SK-N-SH (cell line): ENCODE measurements at places on chromosomes 1 and 21. TPM values are rescaled to one million over a fixed set of nuclear protein-coding genes. Genes with fewer than 3 reads are reported as not detected.
A peak's percentile ranks its signal among the peaks of the same experiment; 100 is the strongest.

Gene SYT6
- polyA plus RNA-seq, result not detected in 2 replicates

Gene S100A9
- not detected in 2 replicates for polyA plus RNA-seq

Gene PRRX1
- 356 and 431 TPM in 2 replicates for polyA plus RNA-seq

Gene KRTAP21-2
- not detected in 2 replicates for polyA plus RNA-seq

Gene CACNA1S
- polyA plus RNA-seq, result not detected in 2 replicates

Gene CFAP298
- 57.8 and 59.1 TPM in 2 replicates for polyA plus RNA-seq

Gene TNNT2
- polyA plus RNA-seq, result 0.33 and 0.57 TPM in 2 replicates

Gene GJA8
- not detected in 2 replicates for polyA plus RNA-seq

Gene PGLYRP4
- not detected in 2 replicates for polyA plus RNA-seq

Gene TGFBR3
- 0.06 and 0.07 TPM in 2 replicates for polyA plus RNA-seq

GRCh38 chr1:31012210-31012924 is 53.1 kb downstream of the PUM1 start:
- DNase-seq, result no peak

GRCh38 chr1:29739176-29739575 is 502.9 kb downstream of the PTPRU start:
- no peak for DNase-seq

DNA sequence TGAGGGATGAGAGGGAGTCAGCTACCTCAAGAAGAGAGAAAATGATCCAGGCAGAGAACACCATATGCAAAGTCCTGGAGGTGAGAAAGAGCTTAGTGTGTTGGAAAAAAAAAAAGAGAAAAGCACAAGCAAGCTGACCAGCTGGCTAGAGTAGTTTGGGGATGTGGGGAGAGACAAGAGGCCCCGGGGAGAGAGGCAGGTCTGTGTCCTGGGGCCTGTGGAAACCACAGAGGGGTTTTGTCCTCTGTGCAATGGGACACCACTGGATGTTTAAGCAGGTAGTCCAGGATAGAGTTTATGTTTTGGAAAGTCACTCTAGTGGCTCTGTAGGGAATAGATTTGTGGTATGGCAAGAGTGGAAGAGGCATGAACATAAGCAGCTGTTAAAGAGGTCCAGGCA is 14.4 kb upstream of the CHI3L1 start:
- no peak for DNase-seq

DNA sequence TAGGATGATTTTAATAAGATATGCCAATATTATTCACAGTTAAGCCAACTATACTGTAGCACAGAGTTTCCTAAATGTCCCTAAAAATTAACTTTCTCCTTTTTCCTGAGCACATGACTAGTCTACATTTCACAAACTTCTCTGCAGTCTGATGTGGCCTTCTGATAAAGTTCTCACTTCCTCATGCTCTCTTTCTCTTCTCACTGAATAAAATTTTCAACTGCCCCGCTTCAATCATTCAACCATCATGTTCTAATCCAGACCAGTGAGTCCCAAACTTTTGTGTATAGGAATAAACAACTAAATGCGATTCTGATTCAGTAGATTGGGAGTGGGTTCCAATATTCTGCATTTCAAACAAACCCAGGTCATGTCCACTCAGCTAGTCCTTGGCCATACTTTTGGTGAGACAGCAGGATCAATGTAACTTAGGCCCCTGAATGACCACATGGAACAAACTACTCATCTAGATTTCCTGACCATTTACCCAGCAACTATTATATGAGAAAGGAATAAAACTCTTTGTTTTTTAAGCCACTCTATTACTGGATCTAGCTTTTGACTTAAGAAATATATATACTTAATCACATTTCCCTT is 20.1 kb downstream of the TUT4 start:
- no peak for DNase-seq

GRCh38 chr1:47231301-47232186 is 481 bp downstream of the TAL1 start:
- DNase-seq, result peak; percentile 72

DNA sequence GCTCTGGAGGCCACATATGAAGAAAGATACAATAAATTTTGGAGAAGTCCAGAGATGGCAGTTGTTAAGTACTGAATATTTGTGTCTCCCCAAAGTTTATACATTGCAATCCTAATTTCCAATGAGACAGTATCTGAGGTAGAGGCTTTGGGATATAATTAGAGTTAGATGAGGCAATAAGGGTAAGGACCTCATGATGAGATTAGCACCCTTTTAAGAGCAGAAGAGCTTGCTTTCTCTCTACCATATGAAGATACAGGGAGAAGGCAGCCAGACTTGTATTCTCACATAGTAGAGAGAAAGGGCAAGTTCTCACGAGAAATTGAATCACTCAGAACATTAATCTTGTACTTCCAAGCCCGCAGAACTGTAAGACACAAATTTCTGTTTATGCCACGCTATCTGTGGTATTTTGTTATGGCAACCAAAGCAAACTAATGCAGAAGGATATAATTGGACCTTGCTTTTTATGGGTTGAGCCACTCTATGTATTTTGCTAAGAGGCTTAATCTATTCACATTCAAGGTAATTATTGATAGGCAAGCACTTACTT is 430.1 kb downstream of the KCNT2 start:
- DNase-seq, result no peak

GRCh38 chr1:43671626-43672330 is 21.8 kb downstream of the KDM4A start:
- DNase-seq, result peak; percentile 26

DNA sequence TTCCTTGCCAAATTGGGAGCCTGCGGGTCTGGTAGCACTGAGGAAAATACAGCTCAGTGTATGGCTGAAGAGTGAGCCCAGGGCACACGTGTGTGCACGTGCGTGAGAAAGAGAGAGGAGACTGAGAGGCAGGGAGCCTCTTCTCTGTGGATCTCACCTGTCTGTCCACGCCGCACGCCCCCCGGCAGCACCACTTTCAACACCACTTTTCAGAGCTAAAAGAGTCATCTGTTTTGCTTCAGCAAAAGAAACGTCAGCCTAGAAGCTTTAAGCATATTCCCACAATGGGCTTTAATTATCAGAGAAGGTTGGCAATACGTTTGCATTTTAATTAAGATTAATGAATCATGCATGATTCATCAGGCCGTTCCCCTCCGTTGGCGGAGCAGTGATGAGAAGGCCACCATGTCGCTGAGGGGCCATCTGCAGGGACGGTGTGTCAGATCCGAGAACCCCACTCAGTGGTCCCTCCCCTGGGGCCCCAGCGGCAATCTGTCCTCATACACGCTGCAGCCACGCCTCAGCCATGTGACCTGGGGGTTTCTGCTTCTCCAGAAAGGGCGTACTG is 56.8 kb downstream of the SIK1 start:
- no peak for DNase-seq

DNA sequence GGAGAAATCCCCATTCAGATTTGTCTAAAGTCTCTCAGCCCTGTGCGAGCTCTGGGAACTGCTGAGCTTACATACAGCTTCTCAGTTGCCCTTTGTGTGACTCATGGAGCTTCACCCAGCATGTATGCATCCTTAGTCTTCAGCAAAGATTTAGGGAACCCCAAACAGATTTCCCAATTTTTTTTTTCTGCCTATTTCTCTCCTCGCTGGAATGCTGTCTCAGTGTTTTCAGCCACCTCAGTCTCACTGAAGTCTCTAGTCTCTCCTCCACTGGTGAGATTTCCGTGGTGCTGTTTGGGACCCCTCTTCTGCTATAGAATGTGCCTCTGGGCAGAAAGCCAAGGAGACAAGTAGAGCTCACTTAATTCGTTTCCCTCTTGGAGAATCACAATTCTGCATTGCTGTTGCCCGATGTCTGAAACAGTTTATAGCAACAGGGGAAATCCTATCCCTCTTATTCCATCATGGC is 28.1 kb upstream of the TXLNA start:
- peak; percentile 16 for DNase-seq

GRCh38 chr1:225762002-225762441 is 15.6 kb upstream of the SRP9 start:
- no peak for DNase-seq

- DNase-seq, result no peak
Observed at GRCh38 chr1:155329980-155330598, 9.4 kb downstream of the RUSC1 start.

DNA sequence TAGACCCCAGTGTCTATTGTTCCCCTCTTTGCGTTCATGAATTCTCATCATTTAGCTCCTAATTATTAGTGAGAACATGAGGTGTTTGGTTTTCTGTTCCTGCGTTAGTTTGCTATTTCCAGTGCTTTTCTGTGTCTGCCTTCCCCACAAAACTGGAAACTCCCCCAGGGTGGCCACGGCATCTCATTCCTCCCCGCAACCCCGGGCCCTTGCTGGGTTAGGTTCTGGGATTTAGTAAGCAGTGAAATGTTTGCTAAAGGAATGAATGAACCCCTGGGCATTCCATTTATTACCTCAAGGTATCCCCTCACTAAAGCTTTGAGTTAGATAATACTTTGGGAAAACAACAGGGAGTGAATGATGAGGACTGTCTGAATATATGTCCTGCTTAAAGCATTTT is 142.9 kb downstream of the GLUL start:
- DNase-seq, result no peak
